ENCODE measurements at places on chromosomes 7 and 10. TPM values are rescaled to one million over a fixed set of nuclear protein-coding genes. Genes with fewer than 3 reads are reported as not detected.

FAM200A gene
- total RNA-seq: 8.3 TPM

CD36 gene
- 300 TPM for total RNA-seq

NRAP gene
- 14.6 TPM for total RNA-seq

GIMAP2 gene
- total RNA-seq: 7.4 TPM

MOSPD3 gene
- total RNA-seq: 7.1 TPM

PPP1R3A gene
- 63.4 TPM for total RNA-seq

SPDYE6 gene
- total RNA-seq: not detected

ST7 gene
- total RNA-seq: 13.8 TPM

PON1 gene
- 0.31 TPM for total RNA-seq

AEBP1 gene
- total RNA-seq: 74.0 TPM

SAMD8 gene
- 15.6 TPM for total RNA-seq

HECW1 gene
- total RNA-seq: 0.13 TPM

GRID2IP gene
- 0.09 TPM for total RNA-seq

MACC1 gene
- 0.09 TPM for total RNA-seq

PDE1C gene
- total RNA-seq: 4.5 TPM

NUPR2 gene
- 0.18 TPM for total RNA-seq

LIPF gene
- total RNA-seq: not detected

MEST gene
- 879 TPM for total RNA-seq

ACTL6B gene
- total RNA-seq: not detected

AKR1B15 gene
- total RNA-seq: 0.31 TPM

ATG9B gene
- 0.22 TPM for total RNA-seq

NAT16 gene
- not detected for total RNA-seq

GSTO2 gene
- 0.89 TPM for total RNA-seq

SCART1 gene
- 1.5 TPM for total RNA-seq

MNX1 gene
- not detected for total RNA-seq

CFAP46 gene
- total RNA-seq: 0.22 TPM

CLCN1 gene
- 1.1 TPM for total RNA-seq

HABP2 gene
- 0.04 TPM for total RNA-seq

Data from muscle of leg (tissue), 16 donors.